ENCODE measurements at places on chromosomes 3 and 15. TPM values are rescaled to one million over a fixed set of nuclear protein-coding genes. Genes with fewer than 3 reads are reported as not detected.

SUSD5 gene
- total RNA-seq, result 2.8 TPM

TUSC7 gene
- not detected for total RNA-seq

- DNase-seq, result no peak
Observed at GRCh38 chr3:36905545-36905944, 39.3 kb downstream of the TRANK1 start.

GRCh38 chr3:43862992-43863805 lies 172.5 kb downstream of the ABHD5 start:
- no peak for DNase-seq

Data from Right ventricle myocardium inferior (tissue), 1 donor.